Kidney (tissue), 22 donors: ENCODE measurements at places on chromosomes 1 and 21. TPM values are rescaled to one million over a fixed set of nuclear protein-coding genes. Genes with fewer than 3 reads are reported as not detected.
A peak's percentile ranks its signal among the peaks of the same experiment; 100 is the strongest.

DNA sequence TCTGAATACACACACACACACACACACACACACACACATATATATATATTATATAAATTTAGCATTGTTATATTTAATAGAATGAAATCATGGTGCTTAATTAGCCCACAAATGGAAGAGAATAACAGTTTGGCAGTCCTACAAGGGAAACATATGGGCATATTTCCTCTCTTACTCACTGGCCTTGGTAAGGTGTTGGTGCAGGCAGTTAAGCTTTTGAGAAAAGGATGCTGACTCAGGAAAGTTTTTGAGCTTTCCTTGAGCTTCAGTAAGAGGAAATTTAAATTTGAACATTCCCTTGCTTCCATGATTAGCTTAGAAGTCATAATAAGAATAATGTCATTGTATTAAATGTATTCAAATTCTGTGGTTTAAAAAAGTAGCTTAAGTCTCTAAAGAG, 37.0 kb upstream of the B3GALT5 start:
- no peak for DNase-seq

DNA sequence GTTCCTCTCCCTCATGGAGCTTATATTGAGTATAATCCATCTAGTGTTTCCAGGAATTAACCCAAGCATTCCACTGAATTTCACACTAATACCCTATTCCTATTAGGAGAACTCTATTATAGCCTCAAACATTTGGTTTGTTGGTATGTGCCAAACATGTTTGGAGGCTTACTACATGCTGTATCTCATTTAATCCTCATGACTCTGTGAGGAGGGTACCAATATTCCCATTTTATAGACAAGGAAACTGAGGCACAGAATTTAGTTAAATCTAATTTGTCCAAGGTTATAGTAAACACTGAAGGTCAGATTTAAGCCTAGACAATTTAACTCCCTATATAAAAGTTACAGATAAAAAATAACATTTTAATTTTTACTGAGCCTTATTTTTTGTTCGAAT, 9.1 kb downstream of the FLVCR1 start:
- DNase-seq: no peak

DNA sequence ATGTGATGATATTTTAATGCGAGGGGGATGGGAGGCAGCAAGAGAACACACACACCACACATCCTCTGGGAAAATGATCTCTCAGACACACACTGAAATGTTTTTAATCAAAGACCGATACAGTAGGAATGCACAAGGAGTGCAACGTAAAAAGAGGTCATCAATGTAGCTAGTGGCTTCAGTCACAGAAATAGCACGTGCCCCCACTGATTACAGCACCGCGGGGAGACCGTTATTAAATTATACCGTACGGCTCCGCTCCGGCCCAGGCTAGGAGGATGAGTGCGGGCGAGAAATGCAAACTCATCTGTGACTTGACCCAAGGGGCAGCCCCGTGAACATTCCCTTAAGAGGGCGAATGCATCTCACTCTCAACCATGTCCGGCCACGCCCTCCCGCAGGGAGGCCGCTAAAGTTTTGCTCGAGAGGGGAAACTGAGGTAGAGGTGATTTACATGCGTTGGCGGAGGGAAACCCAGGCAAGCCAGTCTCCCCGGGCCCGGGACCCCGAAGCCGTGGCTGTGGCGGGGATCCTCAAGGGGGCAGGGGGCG, 552 bp downstream of the UBR4 start:
- DNase-seq: peak; percentile 65

The ATP1A4 gene
- not detected for polyA plus RNA-seq

The AMY1C gene
- polyA plus RNA-seq: not detected
